ENCODE measurements at places on chromosomes 11 and 22.

DNA sequence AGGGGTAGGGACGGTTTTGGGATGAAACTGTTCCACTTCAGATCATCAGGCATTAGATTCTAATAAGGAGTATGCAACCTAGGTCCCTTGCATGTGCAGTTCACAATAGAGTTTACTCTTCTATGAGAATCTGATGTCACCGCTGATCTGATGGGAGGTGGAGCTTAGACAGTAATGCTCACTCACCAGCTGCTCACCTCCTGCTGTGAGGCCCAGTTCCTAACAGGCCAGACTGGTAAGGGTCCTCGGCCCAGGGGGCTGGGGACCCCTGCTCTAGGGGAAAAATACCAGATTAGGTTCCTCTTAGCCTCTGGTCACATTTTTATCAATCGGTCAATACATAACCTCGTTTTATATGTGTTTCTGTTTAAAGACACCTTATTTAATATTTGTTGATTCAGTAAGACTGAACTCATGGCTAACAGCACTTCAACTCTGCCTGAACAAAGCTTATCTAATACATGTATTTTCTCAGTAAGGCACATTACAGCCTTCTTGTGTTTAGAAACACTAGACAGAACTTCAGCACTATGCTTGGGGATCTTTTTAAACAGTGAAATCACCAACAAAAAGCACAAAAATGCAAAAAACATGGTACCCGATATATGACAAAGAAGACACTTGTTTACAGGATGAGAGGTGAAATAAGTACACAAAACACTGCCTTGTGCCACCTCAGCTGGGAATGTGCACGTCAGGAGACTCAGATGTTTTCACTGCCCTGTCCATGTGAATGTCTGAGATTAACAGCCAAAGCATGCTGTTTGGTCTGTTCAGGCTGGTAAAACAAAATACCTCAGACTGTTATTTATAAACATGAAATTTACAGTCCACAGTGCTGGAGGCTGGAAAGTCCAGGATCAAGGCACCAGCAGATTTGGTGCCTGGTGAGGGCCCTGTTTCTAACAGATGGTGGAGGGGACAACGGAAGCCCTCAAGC is 107.5 kb downstream of the USP35 start:
- no peak for DNase-seq

DNA sequence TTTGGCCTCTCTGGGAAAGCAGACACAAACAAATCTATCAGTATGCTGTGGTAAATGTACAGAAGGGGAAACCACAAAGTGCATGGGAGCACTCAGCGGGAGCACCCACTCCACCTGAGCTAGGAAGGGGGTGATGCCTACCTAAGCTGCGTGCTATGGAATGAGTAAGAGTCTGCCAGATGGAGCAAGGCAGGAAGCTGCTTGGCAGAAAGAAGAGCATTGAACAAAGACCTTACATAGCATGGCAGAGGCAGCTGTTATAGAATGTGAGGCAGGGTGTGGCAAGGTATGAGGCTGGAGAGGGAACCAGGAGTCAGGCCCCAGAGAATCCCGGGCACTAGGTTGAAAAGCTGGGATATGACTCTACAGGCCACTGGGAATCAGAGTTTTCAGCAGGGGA is 13.8 kb upstream of the MTFP1 start:
- no peak for DNase-seq

- DNase-seq: peak; percentile 25
Measured at GRCh38 chr11:134139873-134140331, 71.0 kb downstream of the JAM3 start.

GRCh38 chr11:72579816-72580641 is 94.2 kb downstream of the PDE2A start:
- no peak for DNase-seq

- no peak for DNase-seq
Measured at GRCh38 chr22:49380828-49381114, 446.9 kb downstream of the BRD1 start.

- no peak for DNase-seq
Measured at GRCh38 chr22:36163497-36163896, 2.9 kb upstream of the APOL3 start.

DNA sequence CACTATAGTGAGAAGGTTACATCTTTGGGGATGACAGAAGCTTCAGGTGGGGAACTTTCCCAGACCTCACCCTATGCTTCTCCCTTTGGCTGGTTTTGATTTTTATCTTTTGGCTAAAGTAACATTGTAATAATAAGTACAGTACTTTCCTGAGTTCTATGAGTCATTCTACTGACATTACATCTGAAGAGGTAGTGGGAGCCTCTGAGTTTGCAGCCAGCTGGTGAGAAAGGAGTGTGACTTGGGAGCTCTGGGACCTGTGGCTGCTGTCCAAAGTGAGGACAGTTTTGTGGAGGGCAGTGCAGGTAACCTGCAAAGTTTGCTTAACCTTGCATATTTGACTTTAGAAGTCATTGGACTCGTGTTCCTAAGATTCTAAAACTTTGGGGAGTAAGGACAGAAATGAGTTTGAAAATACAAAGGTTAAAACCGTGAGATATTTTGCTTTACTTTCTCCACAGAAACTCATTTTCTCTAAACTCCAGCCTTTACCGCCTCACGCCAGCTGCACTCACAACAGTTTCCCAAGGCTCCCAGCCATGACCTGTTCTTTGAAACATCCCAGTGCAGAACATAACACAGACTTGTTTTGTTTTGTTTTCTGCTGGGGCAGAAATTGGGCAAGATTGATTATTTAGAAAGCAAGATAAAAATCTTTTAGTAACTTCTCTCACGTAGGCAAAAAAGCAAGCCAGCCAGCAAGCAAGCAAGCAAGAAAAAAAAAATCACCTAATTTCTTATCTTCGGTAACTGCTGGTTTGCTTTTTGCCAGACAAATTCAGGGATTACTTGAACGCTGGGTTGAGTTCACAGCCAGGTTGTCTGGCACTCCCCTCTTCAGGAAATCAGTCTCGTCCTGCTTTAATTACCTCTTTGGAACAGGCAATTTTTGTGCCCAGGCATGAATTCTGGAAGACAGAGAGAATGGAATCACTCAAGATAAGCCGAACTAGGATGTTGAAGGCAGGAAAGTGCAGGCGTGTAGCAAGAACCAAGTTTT is 478.3 kb upstream of the ISX start:
- no peak for DNase-seq

DNA sequence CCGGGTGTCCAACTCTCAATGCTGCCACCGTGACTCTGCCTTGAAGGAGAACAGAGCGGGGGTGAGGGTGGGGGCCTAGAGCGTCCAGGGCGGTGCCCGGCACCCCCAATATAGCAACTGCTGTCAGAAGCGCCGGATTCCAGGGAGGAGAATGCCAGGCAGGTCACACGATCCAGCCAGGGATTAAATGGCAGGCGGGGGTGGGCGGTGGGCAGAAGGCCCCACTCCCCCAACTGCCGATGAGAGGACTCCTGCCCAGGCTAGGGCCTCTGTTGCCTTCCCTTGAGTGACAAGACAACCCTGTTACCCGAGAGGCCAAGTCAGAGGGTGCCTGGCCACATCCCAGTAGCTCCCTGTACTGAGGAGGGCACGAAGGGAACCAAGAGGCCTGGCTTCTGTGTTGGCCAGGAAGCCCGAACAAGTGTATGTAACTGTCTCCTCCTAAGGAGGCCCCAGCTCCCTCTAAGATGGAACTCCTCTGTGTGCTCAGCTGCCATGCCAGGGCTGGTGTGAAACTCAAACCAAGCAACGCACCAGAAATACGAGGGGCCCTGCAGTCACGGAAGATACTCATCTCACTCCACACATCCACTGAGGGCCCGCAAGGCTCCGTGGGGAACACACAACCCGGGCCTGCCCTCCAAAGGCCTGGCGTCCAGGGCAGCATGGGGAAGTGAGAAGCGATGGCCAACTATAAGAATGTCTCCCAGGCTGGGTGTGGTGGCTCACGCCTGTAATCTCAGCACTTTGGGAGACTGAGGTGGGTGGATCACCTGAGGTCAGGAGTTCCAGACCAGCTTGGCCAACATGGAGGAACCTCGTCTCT is 3.0 kb downstream of the PACSIN3 start:
- DNase-seq: no peak

DNA sequence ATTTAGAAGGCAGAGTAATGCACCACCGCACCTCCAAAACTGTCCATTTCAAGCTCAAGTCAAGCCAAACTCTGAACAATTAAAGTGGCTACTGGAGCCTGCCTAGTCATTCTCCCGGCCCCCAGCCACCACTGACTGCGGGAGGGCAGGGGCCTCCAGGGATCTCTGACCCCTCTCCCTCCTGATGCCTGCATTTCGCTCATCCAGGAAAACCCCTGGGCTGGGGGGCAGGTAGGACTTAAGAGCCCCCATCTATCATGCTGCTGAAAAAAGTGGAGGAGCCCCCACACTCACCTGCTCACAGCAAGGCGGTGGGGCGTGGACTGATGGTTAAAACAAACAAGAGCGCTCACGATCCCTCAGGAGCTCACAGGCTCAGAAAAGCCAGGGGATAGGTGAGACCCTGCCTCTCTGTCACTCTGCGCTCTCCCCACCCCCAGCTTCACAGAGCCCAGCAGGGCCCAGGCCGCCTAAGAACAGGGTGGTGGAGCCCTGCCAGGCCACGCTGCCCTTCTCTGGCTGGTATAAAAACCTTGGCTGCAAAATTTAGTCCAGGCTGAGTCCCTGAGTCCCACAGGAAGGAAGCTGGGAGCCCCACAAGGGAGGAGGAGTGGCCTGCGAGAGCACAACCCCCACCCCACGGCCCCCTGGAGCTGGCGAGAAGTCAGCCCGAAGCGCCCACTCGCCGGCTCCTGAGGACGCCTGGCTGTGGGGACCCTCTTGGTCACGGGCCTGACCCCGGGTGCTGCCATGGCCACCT is 21.0 kb upstream of the MOB2 start:
- DNase-seq: no peak

DNA sequence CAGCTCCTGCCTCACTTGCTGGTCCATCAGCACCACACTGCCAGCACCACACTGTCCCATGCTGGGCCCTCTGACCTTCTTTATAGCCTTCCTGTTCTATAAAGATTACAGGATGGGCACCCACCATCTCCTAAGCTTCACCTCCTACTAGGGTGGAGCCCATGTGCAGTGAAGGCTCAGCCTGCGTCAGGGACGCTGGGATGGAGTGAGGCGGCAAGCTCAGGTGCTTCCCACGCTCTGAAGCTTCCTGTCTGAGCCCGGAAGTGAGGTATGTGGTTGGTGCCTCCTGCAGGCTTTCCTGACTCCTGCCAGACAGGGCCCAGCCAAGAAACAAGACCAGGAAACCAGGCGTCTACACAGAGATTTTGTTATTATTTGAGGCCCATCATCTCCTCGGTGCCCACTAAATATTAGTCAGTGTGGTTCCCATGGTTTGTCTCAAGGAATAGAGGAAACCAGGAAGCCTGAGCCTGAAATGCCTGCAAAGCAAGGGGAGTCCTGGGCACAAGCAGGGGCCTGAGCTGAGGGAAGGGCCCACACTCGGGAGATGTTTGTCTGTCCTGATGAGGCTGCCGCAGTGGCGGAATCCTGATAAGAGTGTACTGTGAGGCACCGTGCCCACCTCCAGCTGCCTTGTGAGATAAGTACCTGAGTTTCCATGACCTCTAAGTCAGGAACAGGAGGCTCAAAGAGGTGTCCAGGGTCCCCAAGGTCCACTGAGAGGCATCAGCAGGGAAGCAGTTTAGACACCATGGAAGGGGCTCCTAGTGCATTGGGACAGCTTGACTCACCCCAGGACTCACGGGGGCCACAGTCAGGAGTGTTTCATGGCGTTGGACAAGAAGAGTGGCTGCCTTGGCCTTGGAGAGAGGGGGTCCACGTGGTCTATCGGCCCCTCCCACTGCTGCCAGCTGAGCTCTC is 22.0 kb downstream of the RSPH14 start:
- peak; percentile 63 for DNase-seq

DNA sequence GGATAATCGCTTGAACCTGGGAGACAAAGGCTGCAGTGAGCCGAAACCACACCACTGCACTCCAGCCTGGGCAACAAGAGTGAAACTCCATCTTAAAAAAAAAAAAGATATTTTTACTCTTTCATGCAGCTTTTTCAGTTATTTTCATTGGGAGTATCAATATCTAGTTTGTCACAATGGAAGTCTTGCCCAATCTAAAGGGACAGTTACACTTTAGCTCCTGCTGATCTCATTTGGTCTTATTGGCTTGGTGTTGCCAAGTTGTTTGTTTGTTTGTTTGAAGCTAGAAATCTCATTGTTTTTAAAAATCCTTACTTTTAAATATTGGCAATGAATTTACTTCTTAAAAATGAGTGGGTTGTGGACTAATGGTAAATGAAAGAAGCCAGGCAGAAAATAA is 24.7 kb downstream of the CEP295 start:
- no peak for DNase-seq

DNA sequence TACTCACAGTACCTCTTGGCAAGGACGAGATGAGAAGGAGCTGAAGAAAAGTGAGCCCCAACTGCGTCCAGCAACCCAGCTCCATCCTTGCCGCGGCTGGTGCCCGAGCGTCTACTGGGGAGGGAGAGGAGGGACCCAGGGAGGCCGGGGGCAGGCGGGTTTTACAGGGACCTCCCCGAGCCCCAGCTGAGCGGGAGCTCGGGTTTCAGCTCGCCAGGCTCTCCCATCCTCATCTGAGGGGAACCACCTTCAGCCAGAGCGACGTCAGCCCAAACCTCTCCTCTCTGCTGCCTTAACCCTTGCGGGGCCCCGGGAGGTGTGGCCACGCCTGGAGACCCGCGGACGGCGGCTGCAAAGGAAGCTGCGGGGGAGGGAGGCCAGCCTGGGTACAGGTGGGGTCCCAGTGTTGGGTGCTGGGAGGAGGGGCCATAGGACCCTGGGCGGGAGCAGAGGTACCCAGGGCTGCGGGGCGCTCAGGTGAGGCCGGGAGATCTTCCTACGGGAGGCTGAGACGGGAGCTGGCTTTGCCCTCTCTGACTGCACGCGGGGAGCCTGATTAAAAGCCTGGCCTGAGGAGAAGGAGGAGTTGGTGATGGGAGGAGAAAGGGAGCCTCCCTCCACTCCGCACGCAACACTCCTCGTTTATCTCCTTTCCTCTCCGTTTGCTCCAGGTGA is at the start of gene PAMR1:
PAMR1 (minus strand) TSS at position 116 of the 675 bp plus-strand sequence; CDS start at position 85, 31 bp downstream.
- no peak for DNase-seq

DNA sequence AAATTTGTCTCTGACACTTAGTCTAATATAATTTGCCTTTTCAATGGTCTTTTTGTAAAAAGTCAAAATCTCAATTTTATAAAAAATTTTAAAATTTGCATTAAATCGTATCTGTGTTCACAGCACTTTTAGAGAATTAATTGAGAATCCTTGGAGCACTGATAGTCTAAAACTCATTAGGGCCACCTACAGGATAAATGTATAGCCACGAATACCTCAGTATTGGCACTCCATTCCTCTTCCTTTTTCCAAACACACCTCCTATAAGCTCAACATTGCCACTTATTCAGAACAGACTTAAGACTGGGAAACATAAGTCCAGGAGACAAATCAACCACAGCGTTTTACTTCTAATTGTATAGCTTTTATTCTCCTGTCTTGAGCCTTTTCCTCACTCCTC is 776.0 kb upstream of the ARHGAP42 start:
- no peak for DNase-seq

DNA sequence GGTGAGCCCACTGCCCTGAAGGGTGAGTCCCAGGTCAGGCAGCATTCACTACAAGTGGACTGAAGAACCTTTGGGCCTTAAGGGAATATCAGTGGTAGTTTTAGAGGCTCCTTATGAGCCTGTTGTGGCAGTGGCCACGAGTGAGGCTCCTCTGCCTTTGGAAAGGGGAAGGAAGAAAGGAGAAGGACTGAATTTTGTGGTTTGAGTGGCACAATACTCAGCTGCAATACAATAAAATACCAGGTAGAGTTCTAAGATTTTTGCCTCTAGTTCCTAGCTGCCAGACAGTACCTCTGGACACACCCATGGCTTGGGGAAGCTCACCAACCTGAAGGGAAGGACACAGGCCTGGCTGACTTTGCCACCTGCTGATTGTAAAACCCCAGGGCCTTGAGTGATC is 260.9 kb downstream of the DYNC2H1 start:
- DNase-seq: no peak

- peak; percentile 94 for DNase-seq
Measured at GRCh38 chr22:39454385-39454871, 2.4 kb upstream of the MGAT3 start.
